HFFc6 (cell line): ENCODE measurements at places on chromosomes 7 and 10. TPM values are rescaled to one million over a fixed set of nuclear protein-coding genes. Genes with fewer than 3 reads are reported as not detected.

Gene DYDC2
- not detected in 3 replicates for total RNA-seq

Gene GPNMB
- 18.4 to 44.1 TPM (median 22.6 TPM) in 3 replicates for total RNA-seq

Gene DAGLB
- 34.2 to 39.2 TPM (median 38.8 TPM) in 3 replicates for total RNA-seq

Gene RBM20
- total RNA-seq = not detected in 3 replicates

Gene EPHA1
- not detected in 3 replicates for total RNA-seq

Gene FRMD4A
- 76.7 and 99.3 TPM in 2 replicates for total RNA-seq

GRCh38 chr7:141151746-141152145 lies 77.9 kb downstream of the TMEM178B start:
- DNase-seq = no peak

DNA sequence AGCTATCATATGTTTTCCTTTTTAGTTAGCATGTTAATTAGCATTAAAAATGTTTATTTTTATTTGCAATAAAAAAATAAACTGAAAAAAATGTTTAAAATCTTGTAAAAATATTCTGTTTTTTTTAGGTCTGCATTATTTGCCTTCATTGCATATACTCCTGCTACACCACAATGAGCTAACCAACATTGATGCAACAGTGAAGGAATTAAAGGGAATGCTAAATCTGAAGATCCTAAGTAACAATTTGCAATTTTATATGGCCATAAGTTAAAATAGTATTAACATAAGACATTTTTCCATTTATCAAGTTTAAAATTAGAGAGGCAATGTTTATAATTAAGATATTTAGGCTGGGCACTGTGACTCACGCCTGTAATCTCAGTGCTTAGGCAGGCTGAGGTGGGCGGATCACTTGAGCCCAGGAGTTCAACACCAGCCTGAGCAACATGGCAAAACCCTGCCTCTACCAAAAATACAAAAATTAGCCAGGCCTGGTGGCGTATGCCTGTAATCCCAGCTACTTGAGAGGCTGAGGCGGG lies 32.2 kb downstream of the LRRC72 start:
- DNase-seq = no peak

- peak; percentile 37 for DNase-seq
Measured at GRCh38 chr10:26805567-26806245, 55.1 kb downstream of the ABI1 start.

- DNase-seq = no peak
Measured at GRCh38 chr10:79937701-79938151, 11.2 kb downstream of the SFTPD start.

GRCh38 chr10:7298495-7298894 lies 112.3 kb downstream of the SFMBT2 start:
- no peak for DNase-seq

GRCh38 chr7:47132471-47132870 lies 449.4 kb downstream of the TNS3 start:
- no peak for DNase-seq
